ENCODE measurements at places on chromosomes 11 and 22. TPM values are rescaled to one million over a fixed set of nuclear protein-coding genes. Genes with fewer than 3 reads are reported as not detected.

Gene ASRGL1
- 28.3 TPM for total RNA-seq

Gene TEX54
- total RNA-seq: not detected

Gene ANGPTL5
- total RNA-seq: not detected

Gene OR56B1
- total RNA-seq: not detected

Gene KRTAP5-8
- not detected for total RNA-seq

Gene LAYN
- total RNA-seq: 7.2 TPM

Gene BDNF
- total RNA-seq: 16.0 TPM

Gene BUD13
- total RNA-seq: 16.4 TPM

Gene GAL3ST1
- under 0.01 TPM for total RNA-seq

Gene TBX10
- total RNA-seq: not detected

Gene LMNTD2
- 0.36 TPM for total RNA-seq

Gene GLB1L3
- total RNA-seq: not detected

Gene BAIAP2L2
- total RNA-seq: 0.09 TPM

Gene CARD18
- total RNA-seq: not detected

Gene CEP126
- total RNA-seq: 0.66 TPM

Gene MRGPRF
- not detected for total RNA-seq

Gene PSMD13
- total RNA-seq: 223 TPM

Gene UBQLN3
- total RNA-seq: not detected

Gene PRODH
- under 0.01 TPM for total RNA-seq

Gene GPHA2
- not detected for total RNA-seq

Gene STIP1
- total RNA-seq: 221 TPM

Gene POU2AF1
- total RNA-seq: not detected

Gene SCGB2A2
- not detected for total RNA-seq

Gene XRRA1
- 6.8 TPM for total RNA-seq

Gene ABCC8
- not detected for total RNA-seq

Gene SELENOO
- total RNA-seq: 26.4 TPM

Gene CYTH4
- 0.09 TPM for total RNA-seq

Gene LYVE1
- total RNA-seq: 0.54 TPM

Gene OR10S1
- not detected for total RNA-seq

Gene CABP2
- total RNA-seq: not detected

Gene NLRP10
- not detected for total RNA-seq

Gene F2
- not detected for total RNA-seq

Gene IGSF9B
- 0.09 TPM for total RNA-seq

Gene LINC01488
- total RNA-seq: not detected

Gene SLC25A22
- 6.8 TPM for total RNA-seq

Gene IFTAP
- 37.5 TPM for total RNA-seq

Gene ACTN3
- total RNA-seq: 0.09 TPM

Gene PNPLA3
- 0.85 TPM for total RNA-seq

Gene DEFB131B
- not detected for total RNA-seq

Gene OR2D2
- 0.47 TPM for total RNA-seq

Gene INSC
- 1.2 TPM for total RNA-seq

Gene WNT11
- 0.09 TPM for total RNA-seq

Gene MS4A3
- total RNA-seq: not detected
